ENCODE measurements at places on chromosomes 11 and 22.

DNA sequence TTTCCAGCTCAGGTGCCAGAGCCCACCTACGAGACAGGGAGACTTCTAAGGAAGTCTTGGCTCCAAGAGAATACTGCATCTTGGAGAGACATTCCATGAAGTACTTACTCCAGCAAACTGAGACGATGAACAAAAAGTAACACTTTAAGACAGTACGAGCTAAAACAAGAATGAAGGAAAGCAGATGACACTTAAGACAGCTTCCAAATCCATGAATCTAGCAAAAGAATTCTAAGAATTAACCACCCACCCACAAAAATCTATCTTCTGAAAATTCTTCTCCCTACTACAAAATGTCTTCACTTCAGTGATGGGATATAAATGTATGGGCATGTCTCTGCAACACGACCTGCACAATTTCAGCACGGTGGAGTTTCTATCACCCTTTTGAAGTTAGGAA lies 132.9 kb downstream of the C11orf58 start:
- DNase-seq, result no peak

DNA sequence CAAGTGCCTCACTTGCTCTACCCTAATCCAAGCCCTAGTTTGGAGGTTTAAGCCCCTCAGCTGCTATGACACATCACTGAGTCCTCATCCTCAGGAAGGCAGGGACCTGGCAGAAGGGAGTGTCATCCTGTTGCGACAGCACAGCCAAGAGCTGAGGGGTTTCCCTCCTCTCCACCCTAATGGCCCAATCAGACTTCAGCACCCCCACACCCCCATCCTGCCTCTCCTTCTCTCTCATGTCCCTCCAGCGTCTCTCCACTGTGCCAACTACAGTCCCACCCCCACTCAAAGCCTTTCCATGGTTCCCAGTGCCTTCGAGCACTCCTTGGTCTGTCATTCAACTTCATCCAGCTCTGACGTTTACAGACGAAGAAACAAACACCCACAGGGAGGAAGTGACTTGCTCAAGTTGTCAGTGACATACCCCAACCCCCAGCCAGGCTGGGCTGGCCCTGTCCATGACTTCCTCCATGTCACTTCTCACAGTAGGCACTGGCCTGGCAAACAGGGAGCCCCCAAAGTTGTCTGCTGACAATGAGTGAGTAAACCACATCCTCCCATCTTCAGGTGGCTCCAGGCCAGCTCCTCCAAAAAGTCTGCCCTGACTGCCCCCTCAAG lies 15.6 kb downstream of the ARAP1 start:
- DNase-seq, result peak; percentile 82

DNA sequence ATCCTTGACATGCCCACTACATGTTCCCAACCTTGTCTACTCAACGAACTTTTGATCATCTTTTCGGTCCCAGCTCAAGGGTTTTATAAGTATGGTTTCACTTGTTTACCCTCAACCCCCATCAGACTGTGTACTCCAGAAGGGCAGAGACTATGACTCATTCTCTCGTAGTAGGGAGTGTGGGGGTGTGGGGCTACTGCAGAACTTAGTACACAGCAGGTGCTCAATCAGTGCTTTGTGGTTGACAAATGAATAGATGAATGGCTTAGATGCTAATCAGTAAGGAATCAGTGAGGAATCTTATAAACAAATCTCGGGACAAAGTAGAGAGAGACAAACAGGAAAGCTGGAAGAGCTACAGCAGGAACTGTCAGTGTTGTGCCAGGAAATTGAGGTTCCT lies 151.7 kb upstream of the PLET1 start:
- DNase-seq, result no peak

DNA sequence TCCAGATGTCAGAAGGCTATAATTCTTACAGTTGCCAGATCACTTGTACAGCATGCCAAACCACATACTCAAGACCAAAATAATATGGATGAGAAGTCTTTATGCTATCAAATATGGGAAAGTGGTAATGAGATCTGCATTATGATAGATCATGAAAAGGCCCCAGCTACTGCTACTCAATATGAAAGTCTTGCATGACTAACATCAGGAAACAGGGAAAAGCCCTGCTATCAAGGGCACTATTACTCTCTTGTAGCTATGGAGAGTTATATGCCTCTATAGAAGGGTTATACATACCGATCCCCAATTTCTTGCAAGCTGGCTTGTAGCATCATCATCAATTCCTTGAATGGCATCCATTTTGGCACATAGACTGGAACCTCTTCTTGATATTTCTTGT lies 30.2 kb upstream of the TMPRSS5 start:
- no peak for DNase-seq

GRCh38 chr22:29456211-29456671 lies 17.9 kb downstream of the RFPL1 start:
- DNase-seq, result no peak

All from CD4-positive, alpha-beta T cell treated with Interferon alpha-2 for 1 hour (primary cell).